ENCODE measurements at places on chromosomes 3 and 15.

DNA sequence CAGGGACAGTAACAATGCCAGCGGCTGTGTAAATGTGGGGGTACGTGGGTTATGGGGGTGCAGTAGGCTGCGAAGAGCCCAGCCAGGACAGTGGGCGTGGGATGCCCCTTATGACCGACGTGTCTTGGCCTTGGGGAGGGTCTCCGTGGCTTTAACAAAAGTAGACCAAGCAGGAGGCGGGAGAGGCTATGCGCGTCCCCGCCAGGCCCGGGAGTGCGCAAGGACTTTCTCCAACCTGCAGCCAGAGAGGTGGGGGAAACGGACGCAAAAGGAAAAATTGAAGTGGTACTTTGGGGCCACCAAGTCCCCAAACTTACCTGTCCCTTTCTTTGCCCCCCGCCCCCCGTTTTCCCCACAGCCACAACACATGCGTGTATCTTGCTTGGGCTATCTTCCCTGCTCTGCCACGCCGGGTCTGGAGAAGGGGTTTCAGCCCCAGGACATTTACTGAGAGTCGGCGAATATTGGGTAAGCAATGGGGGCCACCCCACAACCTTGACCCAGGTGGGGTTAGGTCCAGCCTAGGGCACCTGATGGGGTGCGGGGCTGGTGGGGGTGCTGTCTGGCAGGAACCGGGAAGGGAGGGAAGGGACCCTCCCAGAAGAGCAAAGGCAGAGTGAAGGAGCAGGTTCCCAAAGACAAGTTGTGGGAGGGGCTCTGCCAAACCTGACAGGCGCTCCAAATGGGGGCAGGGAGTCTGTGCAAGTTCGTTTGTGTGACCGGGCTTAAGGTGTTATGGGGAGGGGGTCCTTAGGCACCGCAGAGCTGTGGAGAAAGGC, 652 bp downstream of the ISLR2 start:
- no peak for DNase-seq

DNA sequence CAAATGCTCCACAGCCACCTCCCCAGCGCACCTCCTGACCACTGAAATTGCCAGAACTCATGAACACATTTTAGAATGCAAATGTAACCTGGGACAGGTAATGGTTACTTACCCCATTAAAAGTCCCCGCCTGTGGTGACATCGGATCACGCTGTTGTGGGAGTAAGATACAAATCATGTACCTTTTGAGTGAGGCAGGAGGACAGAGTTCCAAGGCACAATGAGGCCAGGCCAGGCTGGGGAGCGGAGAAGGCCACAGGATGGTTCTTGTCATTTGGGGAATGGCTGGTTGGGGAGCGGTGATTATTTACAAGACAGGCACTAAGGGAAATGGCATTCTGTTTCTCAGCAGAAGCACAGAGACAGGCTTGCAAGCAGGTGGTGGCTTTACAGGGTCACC, 490.0 kb downstream of the EDEM1 start:
- DNase-seq, result no peak

- DNase-seq, result no peak
Measured at GRCh38 chr3:55724821-55725220, 237.7 kb upstream of the WNT5A start.

DNA sequence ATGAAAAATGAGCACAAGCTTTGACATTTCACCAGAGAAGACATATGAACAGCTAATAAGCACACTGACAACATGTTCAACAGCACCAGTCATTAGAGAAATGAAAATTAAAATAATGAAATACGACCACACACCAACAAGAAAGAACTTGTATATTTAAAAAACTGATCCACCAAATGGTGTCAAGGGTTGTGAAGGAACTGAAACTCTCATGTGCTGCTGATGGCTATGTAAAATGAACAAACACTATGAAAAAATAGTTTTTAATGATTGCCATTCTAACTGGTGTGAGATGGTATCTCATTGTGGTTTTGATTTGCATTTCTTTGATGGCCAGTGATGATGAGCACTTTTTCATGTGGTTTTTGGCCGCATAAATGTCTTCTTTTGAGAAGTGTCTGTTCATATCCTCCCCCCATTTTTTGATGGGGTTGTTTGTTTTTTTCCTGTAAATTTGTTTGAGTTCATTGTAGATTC, 193.8 kb downstream of the SCAPER start:
- no peak for DNase-seq

GRCh38 chr3:193989186-193989585, 146.8 kb upstream of the HES1 start:
- DNase-seq, result no peak

- DNase-seq, result no peak
Measured at GRCh38 chr3:93867425-93867824, 106.3 kb downstream of the PROS1 start.

DNA sequence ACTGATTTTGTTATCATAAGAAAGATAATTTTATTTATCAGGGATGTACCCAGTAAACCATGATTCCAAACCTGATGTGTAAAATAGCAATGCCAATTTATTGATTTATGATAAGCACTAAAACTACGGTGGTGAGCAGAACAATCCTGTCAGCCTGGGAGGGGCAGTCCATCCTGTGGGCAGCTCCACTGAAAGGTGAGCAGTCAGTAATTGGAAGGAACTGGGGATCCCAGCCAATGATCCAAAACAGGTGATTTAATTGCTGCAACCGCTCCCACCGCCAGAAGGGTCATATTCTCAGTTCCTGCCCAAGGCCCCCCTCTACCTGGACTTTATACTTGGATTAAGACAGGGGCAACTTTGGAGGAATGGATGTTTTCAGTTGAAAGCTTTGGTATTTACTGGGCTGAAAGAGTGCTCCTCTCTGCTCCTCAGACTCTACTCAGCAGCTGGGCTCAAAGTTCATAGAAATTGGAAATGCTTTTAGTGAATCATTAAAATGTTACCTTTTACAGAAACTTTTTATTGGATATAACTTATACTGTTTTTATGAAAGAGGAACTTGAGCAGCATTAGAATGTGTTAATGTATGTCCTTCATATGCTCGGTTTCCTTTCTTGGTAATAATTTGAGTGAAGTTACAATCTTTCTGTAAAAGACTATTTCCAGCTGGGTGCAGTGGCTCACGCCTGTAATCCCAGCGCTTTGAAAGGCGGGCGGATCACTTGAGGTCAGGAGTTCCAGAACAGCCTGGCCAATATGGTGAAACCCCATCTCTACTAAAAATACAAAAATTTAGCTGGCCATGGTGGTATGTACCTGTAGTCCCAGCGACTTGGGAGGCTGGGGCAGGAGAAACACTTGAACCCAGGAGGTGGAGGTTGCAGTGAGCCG, 198.6 kb upstream of the IL12A start:
- no peak for DNase-seq

- DNase-seq, result no peak
Measured at GRCh38 chr3:106560451-106560966, 691.7 kb upstream of the CBLB start.

- no peak for DNase-seq
Measured at GRCh38 chr3:114308830-114309229, 15.0 kb downstream of the TIGIT start.

GRCh38 chr15:50131617-50132016, 12.6 kb upstream of the ATP8B4 start:
- no peak for DNase-seq

GRCh38 chr3:43496740-43497375, 125.0 kb downstream of the ANO10 start:
- no peak for DNase-seq

- DNase-seq, result no peak
Measured at GRCh38 chr15:77632534-77633133, at the start of gene LINGO1. TSS of gene LINGO1 (minus strand) at chr15:77632912. CDS start at chr15:77632315, 597 bp downstream.

- DNase-seq, result no peak
Measured at GRCh38 chr15:100767001-100767825, 112.4 kb upstream of the ALDH1A3 start.

- DNase-seq, result no peak
Measured at GRCh38 chr3:139687431-139687830, 9.7 kb upstream of the NMNAT3 start.

DNA sequence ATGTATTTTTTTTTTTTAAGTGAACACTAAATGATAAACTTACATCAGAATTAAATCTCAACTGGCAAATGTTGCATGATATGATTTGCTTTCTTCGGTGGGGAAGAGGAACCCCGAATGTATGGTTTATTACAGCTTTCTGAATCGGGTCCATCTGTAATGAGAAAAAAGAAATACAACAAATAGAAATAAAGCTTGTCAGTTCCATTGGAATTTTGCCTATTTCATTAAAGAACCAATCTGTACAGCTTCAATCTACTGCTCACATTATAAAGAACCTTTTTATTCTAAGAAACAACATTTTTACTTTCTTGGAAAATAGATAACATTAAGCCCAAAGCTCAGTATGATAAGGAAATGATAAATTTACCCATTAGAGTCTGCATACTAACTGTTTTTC, 186.5 kb downstream of the ZNF385D start:
- DNase-seq, result no peak
